ENCODE measurements at places on chromosomes 3 and 15. TPM values are rescaled to one million over a fixed set of nuclear protein-coding genes. Genes with fewer than 3 reads are reported as not detected.

Gene CD200R1
- total RNA-seq, result 2.6 TPM

DNA sequence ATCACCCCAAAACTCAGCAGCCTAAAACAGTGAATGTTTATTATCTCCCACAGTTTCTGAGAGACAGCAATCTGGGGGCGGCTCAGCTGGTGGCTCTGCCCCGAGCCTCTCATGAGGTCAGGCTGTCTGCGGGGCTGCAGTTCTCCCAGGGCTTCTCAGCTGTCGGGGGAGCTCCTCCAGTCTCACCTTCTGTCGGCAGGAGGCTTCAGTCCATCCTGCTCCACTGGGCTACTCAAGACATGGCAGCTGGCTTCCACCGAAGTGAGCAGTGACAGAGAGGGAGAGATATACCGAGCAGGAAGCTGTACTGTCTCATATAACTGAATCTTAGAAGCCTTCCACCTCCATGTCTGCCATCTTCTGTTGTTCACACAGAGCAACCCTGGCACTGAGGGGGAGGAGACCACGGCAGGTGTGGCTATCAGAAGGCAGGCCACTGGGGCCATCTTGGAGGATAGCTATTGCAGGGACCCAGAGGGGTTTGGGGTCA lies 72.8 kb upstream of the ITGA11 start:
- no peak for DNase-seq

DNA sequence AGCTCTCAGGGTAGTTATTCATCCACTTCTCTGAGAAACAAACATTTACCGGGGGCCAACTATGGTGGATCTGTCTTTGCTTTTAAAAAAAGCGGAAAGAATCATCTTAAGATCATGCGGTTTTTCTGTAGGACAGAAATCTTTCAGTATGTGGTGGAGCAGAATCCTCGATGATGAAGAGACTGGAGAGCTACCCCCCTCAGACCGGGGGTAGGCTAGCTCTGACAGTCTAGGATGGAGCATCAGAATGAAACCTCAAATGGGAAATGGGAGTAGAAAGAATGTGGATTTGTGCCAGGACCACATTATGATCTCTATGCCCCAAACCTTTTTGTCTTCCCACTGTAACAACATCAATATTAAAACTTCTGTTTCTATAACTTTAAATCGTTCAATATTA lies 30.3 kb downstream of the TPRG1 start:
- DNase-seq, result no peak

DNA sequence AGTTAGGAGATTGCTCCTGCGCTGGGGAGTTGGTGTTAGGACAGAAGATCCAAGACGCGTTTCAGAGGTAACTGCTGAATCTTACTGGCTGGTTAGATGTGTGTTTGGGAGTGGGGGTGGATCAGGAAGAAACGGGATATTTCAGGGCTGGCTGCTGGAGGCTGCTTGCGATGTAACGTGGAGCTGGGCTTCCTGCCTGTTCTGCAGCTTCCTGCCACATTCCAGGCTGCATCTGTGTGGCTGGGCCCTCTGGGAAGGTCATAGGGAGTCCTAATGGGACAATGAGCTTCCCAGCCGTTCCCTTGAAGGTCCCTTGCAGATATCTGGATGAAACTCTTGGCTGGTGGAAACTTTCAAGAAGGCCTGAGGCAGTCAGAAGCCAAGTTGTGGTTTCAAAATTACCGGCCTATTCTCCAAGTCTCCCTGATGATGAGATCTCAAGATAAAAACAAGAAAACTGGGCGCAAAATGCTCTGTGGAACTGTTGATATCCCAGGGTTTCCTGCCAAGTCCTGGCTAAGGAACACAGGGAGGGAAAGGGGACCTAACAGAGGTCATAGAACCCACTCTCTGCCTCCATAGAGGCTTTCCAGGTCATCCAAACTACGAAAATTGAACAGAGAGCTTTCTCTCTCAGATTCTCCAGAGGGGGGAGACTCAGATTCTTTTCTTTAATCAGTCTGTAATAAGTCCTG lies 67.0 kb downstream of the NOX5 start:
- DNase-seq, result no peak

DNA sequence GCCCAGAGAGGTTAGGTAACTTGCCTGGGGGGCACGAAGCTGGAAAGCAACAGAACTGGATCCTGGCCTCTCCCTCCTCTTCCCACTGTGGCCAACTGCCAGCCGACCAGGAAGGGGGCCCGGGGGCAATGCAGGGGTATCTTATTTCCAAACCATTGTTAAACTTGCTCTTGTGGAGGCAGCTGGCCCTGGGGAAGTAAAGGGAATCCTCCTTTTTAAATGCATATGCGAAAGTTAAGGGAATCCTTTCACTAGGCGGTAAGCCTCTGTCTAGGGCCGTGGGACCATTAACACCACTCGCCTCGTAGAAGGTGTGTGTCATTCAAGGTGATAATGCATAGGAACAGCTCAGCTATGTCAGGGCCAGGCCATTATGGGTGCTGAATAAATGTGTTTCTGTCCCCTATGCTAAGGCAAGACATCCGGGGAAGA lies 68.6 kb downstream of the ST6GAL1 start:
- no peak for DNase-seq

Gene AHSG
- not detected for total RNA-seq

GRCh38 chr15:100191161-100191560 lies 150.6 kb downstream of the ADAMTS17 start:
- no peak for DNase-seq

GRCh38 chr3:177306252-177306651 lies 109.0 kb upstream of the TBL1XR1 start:
- no peak for DNase-seq

- DNase-seq, result no peak
These were observed 334.8 kb downstream of the NAALADL2 start for GRCh38 chr3:175193815-175194518.

DNA sequence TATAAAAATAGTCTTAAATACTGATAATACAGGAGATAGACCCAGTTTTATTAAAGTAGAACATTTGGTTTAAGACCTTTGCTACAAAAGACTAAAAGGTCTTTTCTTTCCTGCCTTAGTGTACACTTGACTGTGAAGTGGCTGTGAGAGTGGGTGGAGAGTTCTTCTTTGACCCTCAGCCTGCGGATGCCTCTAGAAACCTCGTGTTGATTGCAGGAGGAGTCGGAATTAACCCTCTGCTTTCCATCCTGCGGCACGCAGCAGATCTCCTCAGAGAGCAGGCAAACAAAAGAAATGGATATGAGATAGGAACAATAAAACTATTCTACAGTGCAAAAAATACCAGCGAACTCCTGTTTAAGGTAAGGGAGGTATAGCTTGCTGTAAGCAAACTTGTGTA lies 36.5 kb downstream of the OXNAD1 start:
- DNase-seq, result no peak

Gene CYFIP1
- 139 TPM for total RNA-seq

- DNase-seq, result no peak
These were observed 583.8 kb downstream of the FOXP1 start for GRCh38 chr3:70999730-71000129.

GRCh38 chr15:61749169-61749568 lies 311.1 kb downstream of the VPS13C start:
- DNase-seq, result no peak

Gene DPPA4
- total RNA-seq, result not detected

Gene FGF12
- 0.58 TPM for total RNA-seq

DNA sequence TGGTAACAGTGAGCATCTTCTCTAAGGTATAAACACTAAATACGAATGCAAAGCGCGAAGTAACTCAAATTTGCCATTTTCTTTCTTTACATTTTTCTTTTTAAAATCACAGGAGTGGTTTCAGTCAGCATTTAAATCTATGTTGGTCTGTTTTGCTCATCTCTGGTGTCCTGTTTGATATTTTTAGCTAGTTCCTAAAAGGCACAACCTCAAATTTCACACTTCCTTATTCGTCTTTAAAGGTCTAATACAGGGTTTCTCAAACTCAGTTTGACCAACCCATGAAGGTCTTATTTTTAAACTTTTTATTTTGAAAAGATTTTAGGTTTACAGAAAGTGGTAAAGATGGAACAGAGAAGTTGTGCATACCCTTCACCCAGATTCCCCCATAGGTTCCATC lies 201.1 kb downstream of the MAGI1 start:
- DNase-seq, result no peak

GRCh38 chr3:127772827-127773751 lies 49.2 kb downstream of the MGLL start:
- no peak for DNase-seq

DNA sequence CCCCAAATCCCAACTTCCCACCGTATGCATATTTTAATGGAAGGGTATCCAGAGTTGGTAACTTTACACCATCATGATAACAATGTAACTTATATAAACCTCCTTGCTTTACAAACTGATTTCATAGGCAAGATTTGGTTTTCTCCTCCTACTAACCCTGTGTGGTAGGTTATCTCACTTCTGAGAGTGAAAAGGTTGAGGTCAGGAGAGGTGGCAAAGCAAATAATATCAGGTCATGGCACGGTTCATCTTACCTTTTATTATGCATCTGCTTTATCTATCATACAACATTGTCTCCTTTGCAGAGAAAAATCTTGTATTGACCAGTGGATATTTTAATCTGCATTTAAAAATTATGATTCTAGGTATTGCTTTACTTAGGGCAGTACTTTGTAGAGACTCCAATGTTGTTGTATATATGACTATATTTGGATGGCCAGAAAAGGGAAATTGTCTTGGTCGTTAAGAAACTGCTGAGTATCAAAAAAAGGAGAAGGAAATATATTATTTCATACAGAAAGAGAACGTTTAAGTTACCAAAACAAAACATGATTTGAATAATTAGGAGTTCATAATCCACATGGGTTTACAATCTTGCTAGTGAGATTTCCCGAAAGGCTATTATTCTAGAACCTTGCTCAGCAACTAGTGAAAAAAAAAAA lies 30.4 kb downstream of the NFKBIZ start:
- no peak for DNase-seq

DNA sequence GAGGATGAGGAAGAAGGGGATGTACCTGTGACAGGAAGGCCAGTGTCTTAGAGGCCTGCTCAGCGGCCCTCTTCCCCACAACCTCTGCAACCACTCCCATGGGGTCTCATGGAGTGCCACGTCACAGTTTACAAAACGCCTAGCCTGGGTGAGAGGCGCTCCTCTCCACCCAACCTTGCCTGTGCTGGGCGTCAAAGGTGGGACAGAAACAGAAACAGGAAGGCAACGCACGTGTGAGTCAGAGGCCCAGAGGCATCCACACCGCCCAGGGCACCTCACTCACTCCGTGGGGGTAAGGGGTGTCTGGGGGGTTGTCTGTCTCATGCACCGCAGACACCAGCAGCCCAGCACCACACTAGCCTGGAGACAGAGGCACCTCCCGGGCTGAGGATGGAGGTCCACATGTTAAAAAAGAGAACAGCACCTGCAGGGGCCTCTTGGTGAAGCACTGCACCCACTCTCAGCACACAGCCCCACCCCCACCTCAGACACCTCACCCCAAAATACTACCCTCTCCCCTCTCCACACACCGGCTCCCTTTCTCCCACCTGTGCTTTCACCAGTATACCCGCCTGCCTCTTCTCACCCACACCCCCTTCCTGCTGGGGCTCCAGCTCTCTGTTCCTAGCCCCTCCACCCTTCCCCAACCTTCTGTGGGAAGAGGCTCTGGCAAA lies 4.7 kb upstream of the CALML4 start:
- DNase-seq, result no peak

Gene IVD
- total RNA-seq, result 74.8 TPM

DNA sequence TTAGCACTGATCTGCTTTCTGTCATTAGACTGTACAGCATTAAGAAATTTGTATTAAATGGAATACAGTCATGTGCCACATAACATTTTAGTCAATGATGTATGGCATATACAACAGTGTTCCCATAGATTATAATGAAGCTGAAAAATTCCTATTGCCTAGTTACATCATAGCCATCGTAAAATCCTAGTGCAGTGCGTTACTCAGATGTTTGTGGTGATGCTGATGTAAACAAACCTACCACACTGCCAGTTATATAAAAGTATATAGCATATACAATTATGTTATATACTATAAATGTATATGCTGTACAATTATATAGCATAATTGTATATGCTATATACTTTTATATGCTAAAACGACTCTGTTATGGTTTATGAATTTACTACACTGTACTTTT lies 41.7 kb downstream of the APH1B start:
- DNase-seq, result no peak

DNA sequence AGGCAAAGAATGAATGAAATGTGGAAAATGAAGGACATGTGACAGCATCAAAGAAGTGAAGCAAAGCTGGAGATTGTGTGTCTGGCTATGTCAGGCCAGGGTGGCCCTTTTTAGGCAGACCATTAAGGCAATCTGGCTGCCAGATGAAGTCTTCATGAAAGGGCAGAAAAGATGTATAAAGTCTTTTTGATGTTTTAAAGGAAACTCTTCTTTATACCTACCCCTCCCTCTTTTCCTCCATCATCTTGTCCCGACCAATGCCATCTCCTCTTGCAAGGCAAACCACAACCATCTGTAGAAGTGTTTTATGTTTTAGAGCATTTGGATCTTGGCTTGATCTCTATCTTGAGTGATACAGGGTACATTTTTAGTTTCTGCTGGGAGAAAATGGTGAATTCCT lies 259.2 kb downstream of the LSAMP start:
- no peak for DNase-seq

- no peak for DNase-seq
These were observed 620.8 kb downstream of the FGF12 start for GRCh38 chr3:192106543-192106942.

DNA sequence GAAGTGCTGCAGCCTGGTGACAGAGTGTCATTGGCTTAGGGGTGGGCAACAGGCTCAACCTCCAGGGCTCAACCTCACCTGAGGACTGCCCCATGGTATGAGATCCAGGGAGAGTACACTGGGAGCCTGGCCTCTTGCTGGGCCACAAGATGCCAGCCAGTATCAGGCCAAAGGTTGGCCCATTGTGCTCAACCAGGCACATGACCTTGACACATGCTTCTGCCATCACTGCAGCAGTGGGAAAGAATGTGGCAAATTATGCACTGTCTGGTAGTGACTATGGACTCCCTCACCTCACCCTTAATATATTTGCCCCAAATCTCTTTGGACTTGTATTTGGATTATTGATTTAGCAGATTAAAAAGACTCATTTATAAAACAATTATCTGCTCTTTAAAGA lies 233.9 kb upstream of the GOLGA6L4 start:
- no peak for DNase-seq

DNA sequence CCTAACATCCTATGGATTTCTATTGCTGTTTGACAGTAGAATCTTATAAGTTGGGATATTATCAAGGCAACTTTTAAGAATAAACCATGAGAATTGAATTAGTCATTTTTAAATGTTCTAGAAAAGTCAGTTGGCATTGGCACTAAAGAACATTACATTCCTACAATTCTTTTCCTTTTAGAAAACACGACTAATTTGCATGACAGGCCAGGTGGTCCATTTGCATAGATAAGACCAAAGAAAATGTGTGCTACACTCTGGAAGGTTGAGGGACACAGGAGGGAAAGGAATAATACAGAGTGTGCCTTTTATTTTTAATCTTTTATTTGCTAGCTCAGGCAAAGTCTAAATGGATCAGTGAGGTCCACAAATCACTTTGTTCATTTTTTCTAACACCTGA lies 962.3 kb downstream of the EPHA3 start:
- no peak for DNase-seq

GRCh38 chr15:92393071-92393979 lies at the start of gene ST8SIA2:
Gene ST8SIA2 (plus strand): TSS chr15:92393881. CDS start chr15:92394065, 184 bp downstream.
- DNase-seq, result no peak

Data from mucosa of descending colon (tissue), 3 donors.